ENCODE measurements at places on chromosomes 12 and 14.

DNA sequence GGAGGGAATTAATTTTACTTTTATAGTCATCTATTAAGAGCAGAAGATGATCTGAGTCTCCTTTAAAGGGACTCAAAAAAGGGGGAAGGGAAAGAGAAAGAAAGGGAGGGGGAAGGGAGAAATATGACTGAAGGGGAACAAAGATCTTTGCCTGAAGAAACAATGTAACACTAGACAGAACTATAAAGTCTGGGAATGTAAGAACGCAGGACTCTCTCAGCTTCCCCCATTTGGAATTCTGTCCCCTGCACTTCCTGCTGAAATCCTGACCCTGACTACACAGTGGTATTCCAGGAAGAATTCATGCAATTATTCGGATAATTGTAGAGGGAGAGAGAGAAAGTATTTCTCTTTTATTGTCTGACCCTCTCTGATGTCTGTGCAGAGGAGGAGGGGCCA lies 8.6 kb upstream of the HOXC11 start:
- no peak for DNase-seq

DNA sequence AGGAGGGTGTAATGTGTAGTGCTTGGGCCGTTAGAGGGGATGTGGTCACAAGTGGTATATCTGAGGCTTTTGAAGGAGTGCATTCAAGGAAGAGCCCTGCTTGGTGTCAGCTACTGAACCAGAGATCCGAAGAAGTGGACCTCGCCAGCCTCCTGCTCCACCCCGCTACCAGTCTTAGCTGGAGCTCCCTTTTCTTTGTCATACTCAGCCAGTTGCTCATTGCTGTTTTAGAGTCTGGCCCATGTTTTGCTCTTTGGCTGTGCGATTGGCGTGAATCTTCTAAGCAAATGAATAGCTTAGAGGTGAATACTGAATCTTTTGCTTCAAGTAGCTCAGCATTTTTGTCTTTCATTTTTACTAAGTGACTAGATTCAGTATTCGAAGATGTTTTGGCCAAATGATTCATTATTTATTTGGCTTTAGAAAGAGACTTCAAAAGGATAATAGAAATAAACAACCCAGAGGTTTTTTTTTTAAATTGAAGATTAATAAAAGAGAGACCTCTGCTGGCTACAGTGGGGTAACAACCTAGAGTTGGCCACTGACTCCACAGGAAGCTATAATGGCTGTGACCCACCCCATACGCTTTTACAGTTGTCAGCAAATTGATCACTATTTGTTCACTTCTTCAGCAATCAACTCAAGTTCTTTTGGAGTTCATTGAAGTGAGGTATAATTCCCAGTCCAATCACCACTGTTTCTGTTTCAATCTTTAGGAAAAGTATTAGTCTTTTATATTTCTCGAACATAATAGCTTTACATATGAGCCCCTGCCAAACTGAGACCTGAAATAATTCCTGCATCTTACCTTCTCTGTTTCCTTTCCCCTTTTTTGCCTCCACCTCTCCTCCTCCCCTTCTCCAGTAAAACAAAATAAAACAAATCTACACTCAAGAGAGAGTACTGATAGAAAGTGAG lies 19.9 kb downstream of the CDKN1B start:
- no peak for DNase-seq

- no peak for DNase-seq
Observed at GRCh38 chr12:3276226-3276625, 199.0 kb downstream of the TSPAN9 start.

DNA sequence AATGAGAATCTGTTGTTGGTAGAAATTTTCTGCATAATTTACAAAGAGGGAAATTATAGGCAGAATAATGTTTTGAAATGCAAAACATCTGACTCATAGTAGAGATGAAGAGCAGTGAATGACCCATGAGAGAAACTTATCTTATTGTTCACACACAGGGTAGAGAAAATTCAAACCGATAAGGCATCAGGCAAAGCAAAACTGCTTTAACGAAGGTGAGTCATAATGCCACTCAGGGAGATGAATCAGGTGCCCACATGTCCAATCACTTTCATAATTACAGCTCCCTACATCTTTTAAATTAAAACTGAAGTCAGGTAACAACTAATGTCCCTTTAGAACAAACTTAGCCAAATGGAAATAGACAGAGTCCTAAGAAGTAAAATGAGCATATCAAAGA lies 265.6 kb upstream of the GARIN6 start:
- DNase-seq, result no peak

DNA sequence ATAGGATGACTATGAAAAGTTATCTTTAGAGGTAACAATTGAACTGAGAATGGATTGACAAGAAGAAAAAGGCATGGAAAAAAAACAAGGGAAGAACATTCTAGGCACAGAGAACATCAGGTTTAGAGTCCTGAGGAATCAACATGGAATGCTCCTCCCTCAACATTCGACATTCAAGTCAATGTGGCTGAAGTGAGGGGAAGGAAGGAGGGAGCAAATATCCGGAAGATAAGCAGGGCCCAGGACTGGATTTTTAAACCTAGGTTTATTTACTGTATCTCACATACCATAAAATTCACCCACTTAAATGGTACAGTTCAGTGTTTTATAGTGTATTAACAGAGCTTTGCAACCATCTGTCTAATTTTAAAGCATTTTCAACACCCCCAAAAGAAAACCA lies 9.6 kb upstream of the CCER1 start:
- DNase-seq, result no peak

DNA sequence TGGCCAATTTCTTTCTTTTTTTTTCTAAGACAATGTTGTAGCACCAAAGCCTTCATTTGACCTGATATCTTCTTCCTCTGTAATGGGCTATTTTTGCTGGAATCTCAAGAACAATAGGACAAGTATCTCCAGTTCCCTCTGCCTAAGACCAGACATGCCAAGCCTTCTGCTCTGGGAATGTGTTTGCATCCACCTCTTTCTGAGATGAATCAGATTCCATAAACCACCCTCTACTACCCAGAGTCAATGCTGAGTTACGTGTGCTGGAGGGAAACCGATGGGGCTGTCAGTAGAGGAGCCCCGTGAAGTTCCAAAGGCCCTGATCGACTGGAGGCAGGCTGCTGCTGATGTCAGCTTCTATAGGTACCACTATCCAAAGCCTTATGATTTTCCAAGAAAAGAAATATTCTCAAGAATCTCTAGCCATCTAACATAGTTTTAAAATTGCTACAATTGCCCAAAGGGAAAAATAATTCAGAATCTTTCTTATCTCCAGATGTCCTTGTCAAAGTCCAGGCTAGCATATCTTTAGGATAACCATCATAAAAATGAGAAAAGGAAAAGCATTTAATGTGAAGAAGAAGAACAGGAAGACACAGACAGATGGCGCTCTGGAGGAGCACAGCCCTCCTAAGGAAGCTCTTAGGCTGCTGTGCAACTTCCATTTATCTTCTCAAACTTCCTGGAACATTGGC lies 101.9 kb downstream of the SLC8A3 start:
- no peak for DNase-seq

DNA sequence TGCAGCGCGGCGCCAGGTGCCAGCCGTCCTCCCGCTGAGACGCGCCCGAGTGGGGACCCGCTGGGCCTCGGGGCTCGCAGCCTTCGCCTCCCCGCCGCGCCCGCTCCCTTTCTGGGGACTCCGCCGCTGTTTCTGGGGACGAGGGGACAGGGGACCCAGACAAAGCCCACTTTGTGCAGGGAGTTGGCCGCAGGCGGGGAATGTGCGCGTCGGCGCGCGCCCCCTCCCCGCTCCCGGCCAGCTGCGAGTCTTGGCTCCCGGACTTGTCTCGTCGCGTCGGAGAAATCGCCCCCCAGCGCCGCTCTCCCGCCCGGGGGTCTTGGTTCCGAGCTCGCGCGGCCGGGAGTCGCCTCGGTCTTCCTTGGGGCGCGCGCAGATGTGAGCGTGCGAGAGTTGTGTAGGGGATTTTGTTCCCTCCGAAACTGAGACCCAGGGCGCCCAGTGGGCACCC lies 717 bp downstream of the VASH1 start:
- no peak for DNase-seq

GRCh38 chr12:119156401-119157044 lies 22.2 kb upstream of the HSPB8 start:
- no peak for DNase-seq

- DNase-seq, result no peak
Observed at GRCh38 chr14:83548061-83548839, 1981.7 kb upstream of the FLRT2 start.

DNA sequence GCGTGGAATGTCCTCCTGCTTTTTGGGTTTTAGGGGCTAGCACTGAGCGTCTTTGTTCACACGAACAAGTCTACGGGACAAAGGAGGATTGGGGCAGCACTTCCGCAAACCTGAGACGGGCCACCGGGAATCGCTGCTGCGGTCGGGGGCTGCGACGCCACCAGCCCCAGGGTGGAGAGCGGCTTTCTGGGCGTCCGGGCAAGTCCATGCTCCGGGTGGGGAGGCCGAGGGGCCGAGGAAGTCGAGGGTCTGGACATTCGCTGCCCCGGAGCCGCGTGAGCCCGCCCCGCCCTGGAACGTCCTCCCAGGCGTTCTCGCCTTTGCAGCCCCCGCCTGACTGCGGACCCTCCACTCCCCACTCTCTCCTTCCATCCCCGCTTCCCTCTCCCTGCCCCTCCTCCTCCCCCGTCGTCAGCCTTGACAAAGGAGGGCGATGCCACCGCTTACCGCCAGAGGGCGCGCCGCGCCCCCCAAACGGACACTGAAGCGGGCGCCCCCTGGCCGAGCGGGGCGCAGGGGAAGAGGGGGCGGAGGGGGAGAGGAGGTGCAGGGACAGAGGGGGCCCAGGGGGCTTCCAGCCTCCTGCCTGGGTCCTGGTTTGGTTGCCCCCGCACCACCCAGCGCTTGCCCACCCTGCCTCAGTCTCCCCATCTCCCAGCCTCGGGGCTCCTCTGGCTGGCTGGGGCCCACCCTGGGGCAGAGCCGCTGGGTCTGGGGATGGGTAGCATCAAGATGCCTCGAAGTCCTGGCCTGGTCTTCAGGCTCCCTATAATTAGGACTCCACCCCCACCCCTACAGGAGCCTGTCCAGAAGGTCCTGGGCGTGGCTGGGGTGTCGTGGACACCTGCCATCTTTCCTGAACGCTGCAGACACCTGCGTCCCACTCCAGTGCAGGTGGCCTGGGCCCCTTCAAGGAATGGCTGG lies 39.1 kb upstream of the INF2 start:
- DNase-seq, result peak; percentile 50

- DNase-seq, result no peak
Observed at GRCh38 chr12:18905134-18905533, 167.2 kb downstream of the CAPZA3 start.

- no peak for DNase-seq
Observed at GRCh38 chr12:44497044-44497443, 379.1 kb downstream of the NELL2 start.

- DNase-seq, result peak; percentile 8
Observed at GRCh38 chr12:27142101-27142721, 59.8 kb upstream of the C12orf71 start.

- no peak for DNase-seq
Observed at GRCh38 chr14:75428230-75429104, 645 bp downstream of the JDP2 start.

- DNase-seq, result no peak
Observed at GRCh38 chr14:93430315-93431035, at the start of gene UNC79. Gene UNC79, plus strand, starts transcription at chr14:93430939. Its CDS starts 91 bp downstream, at chr14:93431030.
